Activated CD8-positive, alpha-beta T cell treated with anti-CD3 and anti-CD28 coated beads for 36 hours (primary cell): ENCODE measurements at places on chromosomes 13 and 19. TPM values are rescaled to one million over a fixed set of nuclear protein-coding genes. Genes with fewer than 3 reads are reported as not detected.

LMTK3 gene
- 3.4 TPM for total RNA-seq

FAM83E gene
- 4.7 TPM for total RNA-seq

FXYD7 gene
- not detected for total RNA-seq

PLPPR3 gene
- not detected for total RNA-seq

CYP4F12 gene
- not detected for total RNA-seq

PRDX2 gene
- 251 TPM for total RNA-seq

XRCC1 gene
- total RNA-seq = 32.4 TPM

TEKTIP1 gene
- 1.6 TPM for total RNA-seq

- peak; percentile 59 for DNase-seq
Measured at GRCh38 chr19:916645-917322, 349 bp upstream of the KISS1R start.

GRCh38 chr19:14441041-14441938 lies 8.2 kb downstream of the PKN1 start:
- no peak for DNase-seq

DNA sequence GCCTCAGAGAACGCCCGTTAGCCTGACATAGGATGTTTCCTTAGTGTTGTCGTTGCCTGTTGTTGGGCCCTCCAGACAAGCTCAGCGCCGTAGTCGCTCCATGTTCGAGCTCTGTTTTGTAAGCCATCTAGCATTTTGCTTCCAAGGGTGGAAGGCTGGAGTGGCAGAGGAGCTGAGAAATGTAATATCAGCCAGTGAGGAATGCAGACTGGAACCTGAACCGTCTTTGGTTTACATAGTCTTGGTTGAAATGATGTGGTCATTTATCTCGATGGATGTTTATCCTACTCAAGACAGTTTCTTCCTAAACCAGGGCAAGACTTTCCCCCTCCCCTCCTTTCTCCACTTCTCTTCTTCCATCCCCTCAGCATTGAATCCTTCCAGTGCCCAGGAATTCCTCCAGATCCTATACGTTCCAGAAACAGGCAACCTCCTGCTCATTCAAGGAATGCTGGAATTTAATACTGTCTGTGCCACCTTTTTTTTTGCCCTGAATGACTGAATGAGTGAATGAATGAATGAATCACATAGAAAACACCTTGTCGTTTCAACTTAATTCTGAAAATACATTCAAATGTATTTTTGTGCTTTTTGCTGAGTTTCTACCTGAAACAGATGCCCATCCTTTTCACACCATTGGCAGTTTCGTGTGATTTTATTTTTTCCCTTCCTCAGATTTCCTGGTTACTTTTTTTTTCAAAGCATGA lies 109.5 kb upstream of the MBNL2 start:
- DNase-seq = no peak

GRCh38 chr19:13024126-13024950 lies 29.1 kb downstream of the NFIX start:
- DNase-seq = no peak

GRCh38 chr13:43221611-43222010 lies 198.2 kb downstream of the DNAJC15 start:
- DNase-seq = no peak

DNA sequence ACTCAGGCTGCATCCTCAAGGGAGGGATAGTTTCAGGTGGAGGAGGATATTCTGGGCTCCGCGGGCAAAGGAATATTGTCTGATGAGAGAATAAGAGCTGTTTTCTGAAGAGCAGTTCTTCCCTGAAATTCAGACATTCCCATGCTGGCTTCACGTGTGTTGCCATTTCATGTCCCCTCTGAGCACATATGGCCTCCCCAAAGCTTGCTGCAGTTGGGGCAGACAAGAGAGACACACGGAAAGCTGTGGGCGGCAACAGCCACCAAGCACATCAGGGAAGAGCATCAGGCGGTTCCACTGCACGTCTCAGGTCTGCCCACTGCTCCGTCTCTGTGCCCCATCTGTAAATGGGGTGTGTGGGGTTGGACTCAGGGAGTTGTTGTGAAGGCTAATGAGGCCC lies 247.5 kb upstream of the TSHZ3 start:
- DNase-seq = no peak

DNA sequence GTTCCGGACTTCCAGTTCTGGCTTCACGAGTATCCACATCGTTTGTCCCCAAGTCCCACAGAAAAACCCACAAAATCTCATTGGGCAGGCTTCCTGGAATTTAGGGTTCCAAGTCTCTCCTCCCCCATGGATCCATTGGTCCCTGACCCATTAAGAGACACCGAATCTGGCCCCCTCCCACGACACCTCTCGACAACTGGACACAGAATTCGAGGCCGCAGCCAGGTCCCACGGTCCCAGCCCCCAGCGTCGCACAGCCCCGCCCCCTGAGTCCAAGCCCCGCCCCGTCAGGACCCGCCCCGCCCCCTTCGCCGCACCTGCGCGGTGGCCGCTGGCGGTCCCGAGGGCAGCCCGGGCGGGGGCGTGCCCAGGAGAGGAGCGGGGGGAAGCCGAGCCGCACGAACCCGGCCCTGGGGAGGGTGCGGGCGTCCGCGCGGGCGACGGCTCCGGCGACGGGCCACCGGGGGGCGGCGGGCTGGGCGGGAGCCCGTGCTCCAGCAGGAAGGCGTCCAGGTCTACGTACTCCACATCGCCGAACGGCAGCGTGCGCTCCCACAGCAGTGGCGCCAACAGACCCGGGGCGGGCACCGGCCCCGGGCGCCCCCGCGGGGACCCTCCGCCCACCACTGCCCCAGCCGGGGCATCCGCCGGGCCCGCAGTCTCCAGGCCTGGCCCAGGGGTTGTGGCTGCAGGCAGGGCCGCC lies 1.8 kb downstream of the DBP start:
- peak; percentile 74 for DNase-seq

DNA sequence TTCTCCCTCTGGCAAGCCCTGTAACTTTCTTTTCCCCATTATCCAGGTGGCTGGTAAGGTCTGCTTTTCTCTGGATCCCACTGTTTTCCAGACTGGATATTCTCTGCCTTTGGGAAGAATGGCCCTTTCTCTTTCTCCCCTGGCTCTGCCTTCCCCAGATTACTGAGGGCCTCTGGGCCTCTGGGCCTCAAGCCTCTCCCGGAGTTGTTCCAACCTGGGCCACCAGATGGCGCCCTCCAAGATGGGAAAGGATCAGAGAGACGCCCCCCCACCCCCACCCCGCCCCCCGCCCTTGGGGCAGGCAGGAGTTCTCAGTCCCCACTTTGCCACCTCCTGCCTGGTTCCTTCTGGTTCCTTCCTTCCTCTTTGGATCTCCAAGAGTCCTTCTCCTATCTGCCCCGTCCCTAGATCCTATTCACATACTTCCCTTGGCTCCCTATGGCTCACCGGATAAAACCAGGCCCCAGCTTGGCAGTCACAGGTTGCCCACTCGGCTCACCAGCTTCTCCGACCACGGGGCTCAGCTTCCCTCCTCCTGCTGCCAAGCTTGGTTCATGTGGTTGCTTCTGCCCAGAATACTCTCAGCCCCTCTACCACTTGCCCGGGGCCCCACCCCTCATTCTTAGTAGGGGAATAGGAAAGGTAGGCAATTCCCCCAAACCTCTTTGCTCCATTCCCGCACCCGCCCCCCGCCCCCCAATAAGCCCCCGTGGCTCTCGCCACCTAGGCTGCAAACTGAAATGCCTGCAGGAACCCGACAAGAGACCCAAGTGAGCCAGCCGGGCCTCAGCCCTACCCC lies 13.1 kb downstream of the EPS8L1 start:
- peak; percentile 89 for DNase-seq

GRCh38 chr19:19103167-19103566 lies 35.1 kb downstream of the TMEM161A start:
- DNase-seq = no peak

- no peak for DNase-seq
Measured at GRCh38 chr13:78596736-78597601, 6.4 kb downstream of the POU4F1 start.

GRCh38 chr13:28865149-28865744 lies 45.1 kb downstream of the MTUS2 start:
- no peak for DNase-seq

DNA sequence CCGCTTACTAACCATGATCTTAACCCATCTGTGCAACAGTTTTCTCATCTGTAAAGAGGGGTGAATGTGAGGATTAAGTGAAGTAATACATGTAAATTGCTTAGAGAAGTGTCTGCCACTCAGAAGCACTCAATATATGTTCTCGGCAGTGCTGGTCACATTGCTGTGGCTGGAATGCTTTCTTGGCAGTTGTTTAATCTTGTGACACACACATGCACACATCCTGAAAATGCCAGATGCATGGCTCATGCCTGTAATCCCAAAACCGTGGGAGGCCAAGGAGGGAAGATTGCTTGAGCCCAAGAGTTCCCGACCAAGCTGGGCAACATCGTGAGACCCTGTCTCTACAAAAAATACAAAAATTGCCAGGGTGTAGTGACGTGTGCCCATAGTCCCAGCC lies 4.9 kb upstream of the DMKN start:
- no peak for DNase-seq

DNA sequence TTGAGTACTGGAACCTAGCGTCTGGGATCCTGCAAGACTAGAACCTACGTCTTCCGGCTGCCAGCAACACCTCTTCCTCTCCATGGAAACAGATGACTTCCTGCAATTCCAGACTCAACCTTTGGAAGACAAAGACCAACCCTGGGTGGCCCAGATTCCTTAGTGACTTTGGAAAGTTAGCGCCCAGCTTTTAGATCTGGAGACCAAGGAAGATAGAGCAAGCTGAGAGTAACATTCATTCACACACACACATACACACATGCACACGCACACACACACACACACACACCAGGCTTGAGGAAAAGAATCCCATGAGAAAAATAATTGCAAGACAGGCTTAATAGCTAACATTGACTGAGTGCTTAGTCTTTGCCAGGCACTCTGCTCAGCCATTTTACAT lies 788.9 kb downstream of the UQCRFS1 start:
- DNase-seq = no peak

GRCh38 chr19:18390065-18390907 lies 4.3 kb downstream of the GDF15 start:
- no peak for DNase-seq

GRCh38 chr19:10158071-10158470 lies 36.7 kb downstream of the DNMT1 start:
- DNase-seq = no peak

GRCh38 chr13:39035204-39035603 lies 2.7 kb downstream of the PROSER1 start:
- DNase-seq = no peak

GRCh38 chr13:109720758-109721184 lies 65.6 kb downstream of the IRS2 start:
- DNase-seq = no peak
